ENCODE measurements at places on chromosomes 1 and 21. TPM values are rescaled to one million over a fixed set of nuclear protein-coding genes. Genes with fewer than 3 reads are reported as not detected.

- peak; percentile 62 for DNase-seq
- H3K4me3 ChIP-seq: peak within 1 kb of the TSS; percentile 100
- H3K4me1 ChIP-seq: peaks cover 41% of the 10 kb centered on the region
- H3K27me3 ChIP-seq: no peaks in the 10 kb centered on the region
- H3K27ac ChIP-seq: peak within 1 kb of the TSS; percentile 51
- H3K36me3 ChIP-seq: no peaks in the 10 kb centered on the region
Measured at GRCh38 chr1:19643602-19644394, at the start of gene NBL1. Gene NBL1 (plus strand): TSS chr1:19644311. CDS start chr1:19655031, 10,720 bp downstream.

DNA sequence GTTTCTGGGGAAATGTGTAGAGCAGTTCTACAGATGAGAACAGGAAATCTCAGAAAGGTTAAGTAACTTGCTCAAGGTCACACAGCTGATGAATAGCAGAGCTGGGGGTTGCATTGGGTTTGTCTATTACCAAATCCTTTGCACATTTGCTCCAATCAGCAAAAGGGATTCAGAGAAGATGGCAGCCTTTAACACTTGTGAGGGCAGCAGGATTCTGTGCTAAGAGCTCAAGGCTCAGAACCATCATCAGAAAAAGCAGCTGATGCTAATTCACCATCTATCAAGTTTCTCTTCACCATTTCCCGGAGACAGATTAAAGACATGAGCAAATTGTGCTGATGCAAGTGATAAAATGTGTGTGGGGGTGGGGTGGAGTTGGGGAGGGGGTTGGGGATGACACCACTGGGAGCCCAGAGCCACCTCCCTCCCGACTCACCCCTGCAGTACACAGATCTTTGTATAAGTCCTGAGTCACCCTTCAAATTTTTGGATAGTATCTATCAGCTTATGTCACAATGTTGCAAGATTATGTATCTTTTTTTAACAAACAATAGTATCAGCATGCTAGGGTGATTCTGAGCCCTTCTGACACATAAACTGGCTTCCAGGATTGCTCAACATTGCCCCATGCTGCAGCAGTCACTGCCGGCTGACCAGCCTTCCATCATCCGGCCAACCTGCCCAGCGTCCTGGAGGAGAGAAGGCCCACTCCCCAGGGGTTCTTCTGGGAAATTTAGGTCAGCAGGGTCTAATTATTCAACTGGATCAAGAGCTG, 2.8 kb upstream of the SPSB1 start:
- peak overlapping the region; percentile 87 for H3K27ac ChIP-seq
- no peak overlapping the region for H3K4me3 ChIP-seq
- peaks cover 30% of the 10 kb centered on the region for H3K4me1 ChIP-seq

DNA sequence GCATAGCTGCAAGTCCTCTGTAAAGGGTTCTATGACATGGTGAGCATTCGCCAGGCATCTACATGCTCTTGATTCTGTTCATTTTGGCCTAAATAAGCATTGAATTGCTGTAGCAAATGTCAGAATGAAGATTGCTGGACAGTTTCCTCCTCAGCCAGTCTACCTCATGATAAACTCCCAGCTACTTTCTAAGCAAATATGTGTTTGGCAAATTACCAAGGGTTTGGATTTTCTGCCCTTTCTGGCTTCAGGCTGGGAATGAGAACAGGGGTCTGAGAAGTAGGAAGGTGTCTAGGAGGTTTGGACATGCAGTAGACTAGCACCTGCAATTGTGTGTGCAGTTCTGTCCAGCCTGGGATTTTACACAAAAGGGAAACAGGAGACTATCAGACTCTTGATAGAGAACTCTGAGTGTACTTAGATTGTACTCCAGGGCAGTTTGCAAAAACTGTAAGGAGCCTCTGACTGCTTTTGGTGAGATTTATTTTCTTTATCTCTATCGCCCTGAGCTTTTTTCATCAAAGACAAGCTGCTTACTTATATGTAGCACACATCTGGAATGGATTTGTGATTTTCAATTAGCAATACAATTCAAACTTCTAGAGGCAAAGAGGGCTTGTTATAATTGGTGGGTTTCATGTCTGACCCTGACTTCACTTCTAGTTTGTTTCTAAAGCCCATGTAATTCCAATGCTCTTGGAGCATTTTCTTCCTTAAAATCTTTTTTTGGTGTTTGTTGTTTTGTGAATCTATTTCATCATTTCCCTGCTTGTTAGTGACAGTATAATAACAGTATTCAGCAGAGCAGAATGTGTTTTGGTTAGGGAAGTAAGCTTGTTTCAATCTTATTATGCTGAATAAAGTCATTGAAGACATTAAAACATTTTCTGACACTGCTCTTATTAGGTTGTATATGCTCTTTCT, 150.8 kb downstream of the VPS13D start:
- peak overlapping the region; percentile 39 for H3K4me3 ChIP-seq
- peaks cover 54% of the 10 kb centered on the region for H3K4me1 ChIP-seq
- H3K36me3 ChIP-seq: peaks cover 26% of the 10 kb centered on the region
- peak; percentile 61 for DNase-seq
- H3K27me3 ChIP-seq: no peaks in the 10 kb centered on the region
- peak overlapping the region; percentile 99 for H3K27ac ChIP-seq

GRCh38 chr1:55813618-55814017, 598.5 kb upstream of the USP24 start:
- H3K4me1 ChIP-seq: peaks cover 13% of the 10 kb centered on the region
- H3K27me3 ChIP-seq: no peaks in the 10 kb centered on the region
- H3K36me3 ChIP-seq: no peaks in the 10 kb centered on the region
- peak; percentile 49 for DNase-seq

GRCh38 chr1:72262735-72263134, 19.6 kb downstream of the NEGR1 start:
- no peaks in the 10 kb centered on the region for H3K36me3 ChIP-seq
- no peak overlapping the region for H3K4me3 ChIP-seq
- no peaks in the 10 kb centered on the region for H3K27me3 ChIP-seq
- H3K27ac ChIP-seq: no peak overlapping the region
- H3K4me1 ChIP-seq: no peaks in the 10 kb centered on the region

GRCh38 chr1:230986976-230987375, 8.1 kb downstream of the ARV1 start:
- peak; percentile 77 for DNase-seq
- H3K36me3 ChIP-seq: peaks cover 28% of the 10 kb centered on the region
- H3K27ac ChIP-seq: no peak overlapping the region
- H3K27me3 ChIP-seq: no peaks in the 10 kb centered on the region
- H3K4me1 ChIP-seq: peaks cover 13% of the 10 kb centered on the region
- no peak overlapping the region for H3K4me3 ChIP-seq

DNA sequence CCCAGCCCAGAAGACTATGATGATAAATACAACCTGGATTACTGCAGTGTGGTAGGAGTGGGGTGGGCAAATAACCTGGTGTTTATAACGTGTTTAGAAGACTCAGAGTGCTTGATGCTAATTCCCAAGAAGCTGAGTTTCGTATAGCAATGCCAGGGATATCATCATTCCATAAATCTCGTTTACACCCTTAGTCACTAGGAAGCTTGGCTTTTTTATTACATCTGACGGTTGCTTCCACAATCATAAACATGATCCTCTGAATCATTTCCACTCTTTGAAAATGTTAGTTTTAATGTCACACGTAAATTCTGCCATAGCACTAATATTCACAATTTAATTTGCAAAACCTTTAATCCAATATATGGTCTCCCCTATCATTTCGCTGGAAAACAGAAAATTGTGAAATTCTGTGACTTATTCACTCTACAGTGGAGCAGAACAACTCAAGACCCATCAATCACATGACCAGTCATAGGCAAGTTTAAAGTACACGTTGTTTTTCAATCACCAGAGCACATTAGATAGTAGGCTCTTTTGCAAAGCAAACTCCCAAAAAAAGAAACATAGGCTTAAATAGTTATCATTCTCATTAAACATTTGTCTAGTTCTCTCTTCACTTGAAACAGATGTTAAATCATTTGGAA, 321.0 kb downstream of the LTN1 start:
- H3K4me1 ChIP-seq: peaks cover 29% of the 10 kb centered on the region
- DNase-seq: peak; percentile 84
- peak overlapping the region; percentile 92 for H3K27ac ChIP-seq

GRCh38 chr1:152141971-152142584, 16.9 kb downstream of the RPTN start:
- H3K27me3 ChIP-seq: peaks cover 25% of the 10 kb centered on the region
- no peaks in the 10 kb centered on the region for H3K4me1 ChIP-seq
- DNase-seq: peak; percentile 90
- no peak overlapping the region for H3K4me3 ChIP-seq
- no peaks in the 10 kb centered on the region for H3K36me3 ChIP-seq

GRCh38 chr1:6691507-6691906, 10.1 kb downstream of the DNAJC11 start:
- H3K4me3 ChIP-seq: no peak overlapping the region
- no peaks in the 10 kb centered on the region for H3K27me3 ChIP-seq
- H3K4me1 ChIP-seq: no peaks in the 10 kb centered on the region

GRCh38 chr1:107100331-107100984, 40.4 kb upstream of the NTNG1 start:
- no peaks in the 10 kb centered on the region for H3K4me1 ChIP-seq
- H3K4me3 ChIP-seq: no peak overlapping the region
- no peaks in the 10 kb centered on the region for H3K27me3 ChIP-seq

DNA sequence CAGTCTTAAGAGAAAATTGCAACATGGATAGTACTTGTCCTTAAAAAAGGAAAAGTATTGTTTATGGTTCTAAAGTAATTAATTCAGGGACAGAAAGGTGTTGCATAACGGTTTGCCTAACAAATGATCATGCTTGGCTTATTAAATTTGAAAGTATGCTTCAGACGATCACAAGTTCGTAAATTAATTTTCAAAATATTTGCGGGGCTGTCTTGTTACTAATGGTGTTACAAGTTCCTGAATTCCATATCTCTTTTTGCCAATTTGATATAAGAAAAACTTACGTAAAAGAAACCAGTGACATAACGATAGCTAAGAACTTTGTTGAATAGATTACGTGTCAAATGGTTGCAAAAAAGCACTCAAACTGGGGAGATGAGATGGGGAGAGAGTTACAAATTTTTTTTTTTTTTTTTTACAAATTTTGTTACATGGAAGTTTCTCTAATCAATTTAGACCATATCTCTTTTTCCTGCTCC, 1.3 kb downstream of the AGO3 start:
- H3K27me3 ChIP-seq: no peaks in the 10 kb centered on the region
- no peak overlapping the region for H3K27ac ChIP-seq
- H3K4me1 ChIP-seq: peaks cover 25% of the 10 kb centered on the region

DNA sequence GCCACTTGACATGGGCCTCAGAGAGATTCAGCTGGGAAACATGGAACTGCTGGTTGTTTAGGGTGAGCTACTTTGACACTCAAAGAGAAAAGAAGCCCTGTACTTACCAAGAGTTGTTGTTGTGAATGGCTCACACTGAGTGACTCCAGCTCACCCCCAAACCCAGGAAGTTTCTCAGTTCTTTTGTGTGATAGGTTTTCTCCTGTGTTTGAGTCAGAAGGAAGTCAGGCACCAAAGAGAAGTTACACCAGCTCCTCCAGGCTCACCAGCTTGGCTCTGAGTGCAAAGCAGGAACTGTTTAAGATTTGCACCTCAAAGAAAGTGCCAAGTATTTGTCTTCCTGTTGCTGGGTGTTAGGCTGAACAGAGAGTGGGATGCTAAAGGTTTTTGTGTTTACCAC, 111.2 kb upstream of the PROX1 start:
- H3K27ac ChIP-seq: no peak overlapping the region
- peaks cover 67% of the 10 kb centered on the region for H3K27me3 ChIP-seq
- no peak for DNase-seq

- H3K4me3 ChIP-seq: no peak overlapping the region
- DNase-seq: no peak
- H3K27ac ChIP-seq: no peak overlapping the region
- peaks cover 10% of the 10 kb centered on the region for H3K27me3 ChIP-seq
Measured at GRCh38 chr21:37845535-37845934, 70.7 kb downstream of the KCNJ6 start.

GRCh38 chr1:21855257-21856096, 43.4 kb downstream of the LDLRAD2 start:
- no peaks in the 10 kb centered on the region for H3K27me3 ChIP-seq
- H3K4me1 ChIP-seq: no peaks in the 10 kb centered on the region
- peaks cover 10% of the 10 kb centered on the region for H3K36me3 ChIP-seq
- H3K4me3 ChIP-seq: no peak overlapping the region

- peaks cover 40% of the 10 kb centered on the region for H3K4me1 ChIP-seq
- peak overlapping the region; percentile 89 for H3K27ac ChIP-seq
- H3K36me3 ChIP-seq: no peaks in the 10 kb centered on the region
- peak overlapping the region; percentile 4 for H3K4me3 ChIP-seq
- DNase-seq: peak; percentile 99
- H3K27me3 ChIP-seq: no peaks in the 10 kb centered on the region
Measured at GRCh38 chr1:207304710-207305488, 16.6 kb upstream of the CD55 start.

- H3K4me1 ChIP-seq: peaks cover 17% of the 10 kb centered on the region
- H3K36me3 ChIP-seq: peaks cover 69% of the 10 kb centered on the region
- H3K27ac ChIP-seq: no peak overlapping the region
- no peaks in the 10 kb centered on the region for H3K27me3 ChIP-seq
- no peak for DNase-seq
Measured at GRCh38 chr1:246876431-246876830, 55.3 kb downstream of the AHCTF1 start.

GRCh38 chr1:205512059-205513045, 7.9 kb downstream of the CDK18 start:
- H3K27me3 ChIP-seq: no peaks in the 10 kb centered on the region
- H3K36me3 ChIP-seq: no peaks in the 10 kb centered on the region
- H3K4me3 ChIP-seq: no peak overlapping the region
- H3K27ac ChIP-seq: no peak overlapping the region

GRCh38 chr1:154324669-154325582, at the start of gene ATP8B2:
Gene ATP8B2 (plus strand): TSS chr1:154325525. CDS start chr1:154328142, 2,617 bp downstream.
- H3K27ac ChIP-seq: peak within 1 kb of the TSS; percentile 76
- no peaks in the 10 kb centered on the region for H3K36me3 ChIP-seq
- H3K4me3 ChIP-seq: peak within 1 kb of the TSS; percentile 79

- peaks cover 13% of the 10 kb centered on the region for H3K27me3 ChIP-seq
- DNase-seq: no peak
- no peak overlapping the region for H3K4me3 ChIP-seq
- peaks cover 1% of the 10 kb centered on the region for H3K4me1 ChIP-seq
- H3K27ac ChIP-seq: no peak overlapping the region
Measured at GRCh38 chr1:201250326-201251011, 32.8 kb upstream of the PKP1 start.

Gene SLAMF6
- not detected for total RNA-seq

Gene RUNX1
- 77.8 TPM for total RNA-seq

Gene ADGRL2
- 3.2 TPM for total RNA-seq

Gene COPA
- total RNA-seq: 142 TPM

Gene TNFRSF9
- 0.04 TPM for total RNA-seq

Gene CERS2
- 176 TPM for total RNA-seq

Gene TP73
- total RNA-seq: 2.6 TPM

Gene FAM177B
- total RNA-seq: not detected

Gene AMY1C
- not detected for total RNA-seq

Gene AGMAT
- 9.4 TPM for total RNA-seq

All from PC-3 (cell line).